ENCODE measurements at places on chromosomes 5 and 9.
A peak's percentile ranks its signal among the peaks of the same experiment; 100 is the strongest.

DNA sequence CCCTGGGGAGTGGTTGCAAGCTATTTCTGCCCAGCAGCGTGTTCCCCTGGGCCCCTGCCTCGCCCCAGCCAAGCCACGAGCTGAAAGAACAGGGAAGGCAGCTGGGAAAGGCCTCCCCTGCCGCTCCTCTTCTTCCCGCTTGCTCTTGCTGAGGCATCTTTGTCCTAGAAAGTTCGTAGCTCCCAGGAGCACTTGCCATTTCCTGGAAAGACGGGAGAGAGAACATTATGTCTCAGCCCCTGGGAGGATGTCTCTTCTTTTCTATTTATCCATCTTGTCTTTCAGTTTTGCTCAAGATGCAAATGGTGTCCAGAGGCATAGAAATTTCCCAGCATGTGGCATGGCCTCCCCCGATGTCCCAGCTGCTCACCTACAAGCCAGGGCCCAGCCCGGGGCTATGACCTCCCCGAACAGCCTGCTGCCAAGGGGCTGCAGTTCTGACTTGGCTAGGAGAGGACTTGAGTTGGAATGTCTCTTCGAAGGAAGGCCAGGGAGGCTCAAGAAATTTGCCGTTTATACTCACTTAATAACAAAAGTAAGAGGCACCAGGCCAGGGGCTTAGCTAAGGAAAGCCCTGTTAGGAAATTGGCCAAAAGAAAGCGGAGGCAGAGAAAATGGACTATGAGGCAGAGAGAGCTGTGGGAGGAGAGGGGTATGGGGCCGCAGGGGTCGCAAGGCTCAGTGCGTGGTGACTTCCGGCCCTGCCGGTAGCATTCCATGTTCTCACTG is 87.3 kb downstream of the LIFR start:
- DNase-seq = no peak

- no peak for DNase-seq
Observed at GRCh38 chr9:33524306-33524947, 376 bp downstream of the ANKRD18B start.

- no peak for DNase-seq
Observed at GRCh38 chr5:133083901-133084300, 32.1 kb downstream of the HSPA4 start.

GRCh38 chr5:55564721-55565120 is 30.0 kb upstream of the PLPP1 start:
- no peak for DNase-seq

GRCh38 chr5:126872561-126873354 is 95.8 kb downstream of the LMNB1 start:
- DNase-seq = no peak

- no peak for DNase-seq
Observed at GRCh38 chr9:89886281-89886700, 281.5 kb downstream of the GADD45G start.

GRCh38 chr5:60598424-60598823 is 101.5 kb downstream of the DEPDC1B start:
- no peak for DNase-seq

DNA sequence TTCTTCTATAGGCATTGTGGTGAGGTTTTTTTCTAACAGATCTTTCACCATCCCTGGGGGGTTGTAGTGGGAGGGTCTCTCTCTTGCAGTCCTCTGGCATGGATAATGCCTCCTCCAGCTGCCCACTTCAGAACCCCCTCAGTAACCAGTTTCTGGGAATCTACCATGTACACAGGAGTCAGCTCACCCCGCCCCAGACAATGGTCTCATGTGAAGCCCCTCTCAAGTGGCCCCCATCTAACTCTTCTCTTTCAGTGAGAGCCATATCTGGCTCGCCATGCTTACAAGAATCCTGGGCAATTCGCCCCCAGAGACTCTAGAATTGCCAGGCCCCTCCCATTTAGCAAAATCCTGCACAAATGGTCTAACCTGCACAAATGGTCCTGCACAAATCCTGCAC is 144.4 kb upstream of the FSTL4 start:
- DNase-seq = no peak

GRCh38 chr9:75123696-75124095 is 35.4 kb downstream of the OSTF1 start:
- no peak for DNase-seq

- DNase-seq = no peak
Observed at GRCh38 chr5:153660919-153661318, 170.4 kb downstream of the GRIA1 start.

GRCh38 chr5:85049020-85049419 is 664.3 kb upstream of the EDIL3 start:
- DNase-seq = peak; percentile 34

GRCh38 chr9:94922098-94922607 is 195.7 kb downstream of the AOPEP start:
- no peak for DNase-seq

GRCh38 chr9:35650341-35651158 is at the start of gene SIT1:
Gene SIT1, minus strand, starts transcription at chr9:35650931. Its CDS starts 78 bp downstream, at chr9:35650853.
- no peak for DNase-seq

GRCh38 chr9:105118636-105119035 is 125.8 kb upstream of the SLC44A1 start:
- no peak for DNase-seq

DNA sequence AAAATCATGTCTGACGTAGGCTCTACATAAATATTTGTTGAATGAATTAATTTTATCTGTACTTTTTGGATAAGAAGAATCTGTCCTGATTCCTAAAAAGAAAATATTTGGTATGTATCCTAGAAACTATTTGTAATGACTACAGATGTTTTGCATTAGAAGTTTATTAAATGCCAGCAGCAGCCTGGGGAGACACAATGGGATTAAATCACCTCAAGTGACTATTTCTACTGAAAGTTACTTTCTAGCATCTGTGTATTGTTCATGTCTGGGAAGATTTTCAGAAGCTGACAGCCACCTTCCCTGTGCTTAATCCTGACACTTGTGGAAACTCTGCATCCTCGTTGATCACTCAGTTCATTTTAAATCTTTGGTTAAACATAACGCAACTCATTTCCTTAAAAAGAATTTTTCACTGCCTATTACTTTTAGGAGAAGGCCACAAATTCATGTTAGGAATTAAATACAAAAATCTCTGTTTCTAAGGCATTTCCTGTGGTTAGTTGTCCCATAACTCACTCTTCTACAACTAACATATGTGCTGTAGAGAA is 209.3 kb upstream of the PPP1R2B start:
- no peak for DNase-seq

GRCh38 chr5:132498152-132498551 is 7.6 kb upstream of the IRF1 start:
- no peak for DNase-seq

- no peak for DNase-seq
Observed at GRCh38 chr9:112764344-112764743, 13.8 kb downstream of the SNX30 start.

- no peak for DNase-seq
Observed at GRCh38 chr9:83349031-83349430, 189.2 kb downstream of the FRMD3 start.

DNA sequence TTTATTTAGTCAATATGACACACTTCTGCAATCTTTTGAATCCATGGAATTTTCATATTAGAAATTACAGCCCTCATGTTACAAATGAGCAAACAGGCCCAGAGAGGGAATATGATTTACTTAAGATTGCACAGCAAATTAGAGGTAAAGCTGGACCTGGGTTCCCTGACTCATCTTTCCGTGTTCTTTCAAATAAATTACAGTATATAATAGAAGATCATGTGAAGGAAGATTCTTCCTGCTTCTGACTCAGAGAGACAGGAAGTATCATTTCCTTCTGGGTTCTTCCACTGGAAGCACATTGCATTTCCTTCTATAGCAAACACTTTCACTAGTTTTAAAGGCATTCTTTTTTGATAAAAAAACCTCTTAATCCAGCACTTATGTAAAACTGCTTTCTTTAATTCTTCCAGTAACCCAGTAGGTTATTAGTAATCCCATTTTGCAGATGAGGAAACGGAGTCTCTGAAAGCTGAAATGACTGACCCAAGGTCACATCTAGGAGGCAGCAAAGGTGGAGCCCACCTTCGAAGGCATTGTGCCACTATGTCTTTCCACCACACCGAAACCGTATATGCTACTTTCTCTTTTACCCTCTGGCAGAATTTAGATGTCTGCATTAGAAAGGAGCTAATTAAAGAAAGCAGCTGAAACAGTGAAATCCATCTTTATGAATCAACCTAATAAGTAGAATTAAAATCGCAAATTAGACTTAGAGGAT is 566.7 kb upstream of the KLF4 start:
- no peak for DNase-seq

DNA sequence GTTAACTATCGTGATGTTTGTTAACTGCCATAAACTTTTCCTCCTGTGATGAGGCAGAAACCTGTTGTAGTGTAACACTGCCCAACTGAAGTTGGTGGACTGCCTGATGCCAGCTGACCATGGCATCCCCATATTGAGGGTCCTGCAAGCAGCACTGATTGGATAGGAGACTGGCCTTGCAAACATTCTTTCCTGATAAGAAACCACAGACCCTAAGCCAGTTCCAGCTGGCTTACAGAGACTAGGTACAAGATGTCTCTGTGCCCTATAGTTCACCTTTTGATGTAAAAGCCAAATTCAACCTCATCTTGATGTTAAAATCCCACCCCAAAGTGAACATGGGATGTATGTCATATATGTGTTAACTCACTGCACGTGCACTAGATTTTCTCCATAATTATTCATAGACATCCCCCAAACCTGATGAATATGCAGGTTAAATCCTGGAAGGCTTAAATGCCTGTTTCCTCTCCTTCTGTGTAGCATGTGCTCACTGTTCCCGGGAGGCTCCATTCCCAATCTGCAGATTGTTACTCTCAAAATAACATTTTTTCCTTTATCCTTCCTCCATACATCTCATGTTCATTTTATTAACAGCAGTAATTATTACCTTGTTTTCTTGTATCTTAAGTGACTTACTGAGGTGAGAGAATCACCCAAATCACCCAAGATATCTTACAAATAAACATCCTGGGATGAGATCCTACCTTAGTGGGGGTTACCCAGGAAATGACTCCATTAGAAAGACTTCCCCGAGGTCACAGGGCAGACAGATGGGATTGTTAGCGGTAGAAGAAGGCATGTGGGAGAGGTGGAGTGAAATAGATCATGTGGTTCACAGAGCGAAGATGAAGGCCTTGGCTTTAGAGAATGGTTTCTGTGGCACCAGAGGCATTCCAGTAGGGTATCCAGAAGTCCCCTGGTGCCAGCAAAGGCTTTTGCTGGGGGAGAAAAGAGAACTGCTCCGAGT is 566.7 kb downstream of the CCDC171 start:
- no peak for DNase-seq

DNA sequence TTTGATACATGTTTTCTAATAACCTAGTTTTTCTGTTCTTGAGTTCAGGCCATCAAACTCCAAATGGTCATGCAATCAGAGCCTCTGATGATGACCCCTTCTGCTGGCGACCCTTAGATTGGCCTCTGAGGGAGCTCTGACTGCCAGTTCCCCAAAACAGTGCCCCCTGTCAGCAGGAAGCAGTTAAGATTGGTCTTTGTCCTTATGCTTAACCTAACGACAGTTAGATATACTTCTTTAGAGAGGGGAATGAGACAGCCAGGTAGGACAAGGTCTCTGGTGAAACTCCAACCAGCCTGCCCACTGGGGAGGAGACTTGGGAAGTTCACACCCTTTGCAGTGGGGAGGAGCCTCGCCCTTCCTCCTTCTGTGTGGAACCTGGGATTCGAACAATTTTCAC is 390.4 kb upstream of the KIF2A start:
- DNase-seq = no peak

DNA sequence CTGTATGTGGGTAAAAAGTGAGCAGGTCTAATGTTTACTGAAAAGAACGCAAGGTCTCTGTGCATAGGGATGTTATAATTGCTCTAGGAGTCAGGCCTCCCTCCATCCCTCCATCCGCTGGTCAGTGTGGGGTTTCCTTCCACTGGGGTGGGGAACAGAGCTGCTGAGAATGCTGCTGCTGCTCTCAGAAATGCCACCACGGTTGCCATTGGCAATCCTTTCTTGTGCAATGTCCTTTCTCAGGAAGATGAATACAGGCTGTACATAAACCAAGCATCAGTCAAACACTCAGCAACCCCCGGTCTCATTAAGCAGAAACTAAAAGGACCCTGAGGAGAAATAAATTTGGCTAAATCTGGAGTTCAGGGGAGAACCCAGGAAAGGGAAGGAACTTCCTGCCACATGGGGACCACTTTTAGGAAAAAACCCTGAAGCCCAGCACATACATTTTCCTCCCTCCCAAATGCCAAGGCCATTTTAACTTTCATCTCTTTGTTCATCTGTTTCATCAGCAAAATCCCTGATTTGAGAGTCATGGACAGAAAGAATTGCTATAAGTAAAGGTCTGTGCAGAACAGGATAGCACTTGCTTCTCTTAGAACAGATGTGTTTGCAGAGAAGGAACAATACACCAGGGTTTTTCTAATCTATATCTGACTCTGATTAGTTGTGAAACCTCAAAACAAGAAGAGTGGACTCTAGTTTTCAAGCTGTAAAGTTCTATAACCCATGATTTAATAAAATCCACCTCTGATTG is 70.4 kb upstream of the SLC1A3 start:
- no peak for DNase-seq

DNA sequence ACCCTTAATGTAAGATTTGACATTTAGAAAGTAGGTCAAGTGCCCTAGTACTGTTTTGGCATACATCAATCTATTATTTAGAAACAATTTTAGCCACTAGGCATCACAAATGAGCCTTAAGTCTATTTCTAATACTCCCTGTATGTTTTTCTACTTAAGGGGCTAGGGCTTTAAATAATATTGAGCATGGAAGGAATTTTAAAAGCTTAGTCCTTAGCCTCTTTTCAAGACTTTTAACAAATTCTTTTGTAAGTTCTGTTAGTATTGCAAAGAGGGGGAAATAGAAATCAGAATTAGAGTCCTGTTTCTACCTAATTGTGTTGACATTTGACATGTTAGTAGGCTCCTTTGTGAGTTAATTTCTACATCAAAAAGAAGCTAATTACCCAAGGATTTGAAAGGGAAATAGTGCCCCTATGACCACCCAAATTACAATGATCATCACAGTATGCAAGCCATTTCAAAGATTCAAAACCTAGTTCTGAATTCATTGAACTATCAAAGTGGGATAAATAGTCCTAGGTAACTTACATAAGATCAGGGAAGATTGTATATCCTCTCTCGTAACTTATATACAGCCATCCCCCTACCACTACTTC is 647.8 kb upstream of the ACO1 start:
- no peak for DNase-seq

DNA sequence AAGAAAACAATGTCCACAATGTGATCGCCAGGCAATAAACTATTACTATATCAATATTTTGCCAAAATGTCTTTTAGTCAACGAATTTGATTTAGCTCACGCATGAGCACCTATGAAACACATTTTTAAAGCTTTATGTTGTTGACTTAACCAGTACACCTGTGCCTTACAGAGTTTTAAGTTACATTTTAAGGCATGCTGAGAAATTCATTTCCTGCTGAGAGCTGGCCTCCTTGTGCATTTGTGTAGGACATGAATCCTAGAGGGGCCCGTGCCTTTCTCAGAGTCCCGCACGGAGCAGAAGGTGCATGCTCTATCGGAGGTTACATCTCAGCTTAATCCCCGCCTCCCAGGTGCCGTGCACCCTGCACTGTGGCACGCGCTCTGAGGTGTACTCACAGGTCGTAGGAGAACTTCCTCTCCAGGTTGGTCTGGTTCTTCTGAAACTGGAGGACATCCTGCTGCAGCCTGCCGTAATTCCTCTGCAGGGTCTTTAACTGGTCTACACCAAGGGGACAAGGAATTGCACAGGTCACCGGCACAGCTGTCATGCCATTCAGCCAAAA is 53.2 kb downstream of the GOLM1 start:
- no peak for DNase-seq
